Activated CD4-positive, alpha-beta T cell treated with anti-CD3 and anti-CD28 coated beads, Interleukin-2, amount 50 U/mL, for 48 hours (primary cell): ENCODE measurements at places on chromosomes 4 and X.

- DNase-seq: no peak
Measured at GRCh38 chr4:25927361-25928195, 13.6 kb downstream of the SMIM20 start.

GRCh38 chr4:17898553-17899055 is 87.8 kb downstream of the NCAPG start:
- no peak for DNase-seq

GRCh38 chrX:33725535-33726210 is 406.4 kb downstream of the FAM47A start:
- DNase-seq: no peak

GRCh38 chr4:124943938-124944337 is 231.4 kb upstream of the ANKRD50 start:
- no peak for DNase-seq

DNA sequence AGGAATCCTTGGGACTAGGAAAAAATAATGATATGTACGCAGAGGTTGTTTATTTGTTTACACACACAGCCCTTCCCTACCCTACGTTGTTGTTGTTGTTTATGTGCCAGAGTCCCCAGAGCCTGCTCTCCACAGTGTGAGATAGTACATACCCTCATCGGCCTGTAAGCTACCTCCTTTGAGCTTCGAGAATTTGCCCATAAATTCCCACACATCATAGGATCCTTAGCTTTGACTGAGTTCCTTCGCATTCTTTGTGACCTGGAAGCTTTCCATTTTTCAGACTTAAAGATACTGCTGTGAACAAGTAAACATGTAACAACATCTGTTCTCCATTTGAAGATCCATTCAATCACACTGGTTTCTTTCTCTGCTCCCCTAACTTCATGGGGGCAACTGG is 114.5 kb downstream of the IRF2 start:
- no peak for DNase-seq

GRCh38 chr4:92304606-92305005 is 840 bp downstream of the GRID2 start:
- no peak for DNase-seq

- DNase-seq: no peak
Measured at GRCh38 chr4:60913002-60913401, 287.1 kb upstream of the ADGRL3 start.

DNA sequence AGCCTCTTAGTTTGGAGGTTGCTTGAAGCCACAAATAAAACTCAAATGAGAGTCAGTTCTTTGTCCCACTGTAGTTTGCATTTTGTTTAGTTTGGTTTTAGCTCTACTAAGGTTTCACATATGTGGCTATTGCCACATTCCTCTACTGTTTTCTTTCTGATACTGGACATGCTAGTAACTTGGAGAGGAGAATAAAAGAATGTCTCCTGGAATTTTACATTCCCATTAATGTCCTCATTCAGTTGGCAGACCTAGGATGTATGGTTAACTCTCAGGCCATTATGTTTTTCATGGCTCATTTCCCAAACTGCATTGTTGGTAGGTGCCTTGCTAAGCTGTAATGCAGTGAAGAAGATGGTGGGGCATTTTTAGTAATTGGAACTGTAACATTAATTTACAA is 29.9 kb downstream of the UPRT start:
- no peak for DNase-seq

- DNase-seq: no peak
Measured at GRCh38 chr4:138275963-138276621, 33.9 kb upstream of the SLC7A11 start.

- no peak for DNase-seq
Measured at GRCh38 chrX:69138118-69138390, 27.2 kb downstream of the PJA1 start.

DNA sequence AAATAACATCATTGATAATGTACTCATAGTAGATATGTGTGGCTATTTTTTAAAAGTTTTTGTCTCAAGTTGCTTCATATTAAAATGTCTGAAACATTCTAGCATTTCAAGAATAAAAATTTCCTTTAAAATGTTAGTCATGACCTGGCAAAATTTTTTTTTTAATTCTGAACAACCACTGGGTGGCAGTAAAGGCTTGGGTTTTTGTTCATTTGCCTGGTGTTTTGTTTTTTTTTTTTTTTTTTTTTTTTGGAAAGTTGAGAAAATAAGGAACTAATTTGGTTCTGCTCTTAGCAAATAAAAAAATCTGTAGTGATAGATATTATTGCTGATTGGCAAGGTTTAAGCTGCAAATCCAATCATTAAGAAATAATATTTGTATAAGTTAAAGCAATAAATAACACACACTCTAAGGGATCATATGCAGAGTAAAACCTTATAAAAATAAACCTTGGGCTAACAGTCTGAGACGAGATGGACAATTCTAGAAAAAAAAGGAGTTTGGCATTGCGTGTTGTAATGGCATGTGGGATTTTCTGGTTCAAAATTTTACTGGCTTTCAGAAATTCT is 81.4 kb downstream of the CEP44 start:
- DNase-seq: no peak

- no peak for DNase-seq
Measured at GRCh38 chr4:90237751-90238530, 110.7 kb downstream of the CCSER1 start.

GRCh38 chr4:82583897-82584587 is 22.3 kb upstream of the TMEM150C start:
- no peak for DNase-seq

- DNase-seq: no peak
Measured at GRCh38 chr4:6568689-6569332, 6.2 kb upstream of the MAN2B2 start.

GRCh38 chr4:124155239-124155638 is 557.3 kb downstream of the ANKRD50 start:
- no peak for DNase-seq

- DNase-seq: no peak
Measured at GRCh38 chrX:47091149-47091775, 13.0 kb downstream of the RGN start.

- no peak for DNase-seq
Measured at GRCh38 chrX:131734621-131735020, 190.7 kb downstream of the OR13H1 start.

GRCh38 chr4:169117591-169118081 is 107.6 kb upstream of the CBR4 start:
- no peak for DNase-seq

DNA sequence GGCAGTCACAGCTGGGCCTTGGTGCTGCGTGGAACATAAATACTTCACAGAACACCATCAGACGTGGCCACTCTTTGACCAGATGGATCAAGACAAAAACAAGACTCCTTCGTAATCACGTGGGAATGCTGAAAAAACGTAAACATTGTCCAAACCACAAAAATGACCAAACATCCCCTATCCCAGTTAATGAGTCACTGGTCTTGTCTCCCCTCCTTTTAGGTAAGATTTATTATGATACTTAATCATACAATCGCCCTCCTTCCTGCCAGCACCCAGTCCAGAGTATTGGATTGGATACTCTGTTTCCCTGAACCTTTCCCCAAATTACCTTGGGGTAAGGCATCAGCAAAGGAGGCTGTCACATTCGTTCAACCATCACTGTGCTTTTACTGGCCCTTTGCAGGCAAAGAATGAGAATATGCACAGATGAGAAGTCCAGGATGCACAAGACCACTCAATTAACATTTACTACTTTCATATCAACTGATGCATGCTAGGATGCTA is 601 bp upstream of the TCEANC start:
- DNase-seq: no peak

DNA sequence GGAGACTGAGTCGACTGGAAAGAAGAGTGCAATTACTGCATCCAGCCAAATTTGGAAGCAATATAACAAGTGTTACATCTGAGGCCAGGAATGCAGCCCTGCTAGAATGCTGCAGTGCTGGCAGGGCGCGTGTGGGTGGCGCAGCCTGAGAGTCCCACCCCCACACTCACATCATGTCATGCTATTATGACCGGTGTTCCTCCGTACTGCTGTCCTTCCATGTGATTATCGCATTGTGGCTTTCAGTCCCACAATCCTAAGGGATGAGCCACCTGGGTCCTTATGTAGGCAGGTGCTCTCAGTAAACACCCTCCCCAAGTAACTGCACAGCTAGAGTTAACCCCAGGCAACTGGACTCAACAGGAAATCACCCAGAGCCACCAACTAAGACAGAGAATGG is 122.6 kb upstream of the CPEB2 start:
- DNase-seq: no peak

DNA sequence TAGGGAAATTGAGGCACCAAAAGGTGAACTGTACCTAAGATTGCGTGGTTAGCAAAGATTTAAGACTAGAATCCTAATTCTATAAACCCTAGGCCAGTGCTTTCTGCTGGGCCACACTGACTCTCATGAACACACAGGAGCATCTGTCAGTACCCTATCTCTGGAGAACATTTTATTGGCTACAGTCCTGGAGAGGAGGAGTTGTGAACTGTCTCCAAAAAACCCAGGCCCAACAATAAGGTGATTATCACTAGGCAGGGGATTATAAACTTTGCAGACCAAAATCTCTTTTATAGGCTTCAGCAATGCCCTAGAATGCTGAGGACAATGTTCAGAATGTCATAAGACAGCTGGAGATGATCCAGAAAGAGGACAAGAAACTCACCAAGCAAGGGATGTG is 24.1 kb downstream of the OPHN1 start:
- no peak for DNase-seq

GRCh38 chr4:53055274-53055673 is 193.2 kb downstream of the RASL11B start:
- DNase-seq: no peak

DNA sequence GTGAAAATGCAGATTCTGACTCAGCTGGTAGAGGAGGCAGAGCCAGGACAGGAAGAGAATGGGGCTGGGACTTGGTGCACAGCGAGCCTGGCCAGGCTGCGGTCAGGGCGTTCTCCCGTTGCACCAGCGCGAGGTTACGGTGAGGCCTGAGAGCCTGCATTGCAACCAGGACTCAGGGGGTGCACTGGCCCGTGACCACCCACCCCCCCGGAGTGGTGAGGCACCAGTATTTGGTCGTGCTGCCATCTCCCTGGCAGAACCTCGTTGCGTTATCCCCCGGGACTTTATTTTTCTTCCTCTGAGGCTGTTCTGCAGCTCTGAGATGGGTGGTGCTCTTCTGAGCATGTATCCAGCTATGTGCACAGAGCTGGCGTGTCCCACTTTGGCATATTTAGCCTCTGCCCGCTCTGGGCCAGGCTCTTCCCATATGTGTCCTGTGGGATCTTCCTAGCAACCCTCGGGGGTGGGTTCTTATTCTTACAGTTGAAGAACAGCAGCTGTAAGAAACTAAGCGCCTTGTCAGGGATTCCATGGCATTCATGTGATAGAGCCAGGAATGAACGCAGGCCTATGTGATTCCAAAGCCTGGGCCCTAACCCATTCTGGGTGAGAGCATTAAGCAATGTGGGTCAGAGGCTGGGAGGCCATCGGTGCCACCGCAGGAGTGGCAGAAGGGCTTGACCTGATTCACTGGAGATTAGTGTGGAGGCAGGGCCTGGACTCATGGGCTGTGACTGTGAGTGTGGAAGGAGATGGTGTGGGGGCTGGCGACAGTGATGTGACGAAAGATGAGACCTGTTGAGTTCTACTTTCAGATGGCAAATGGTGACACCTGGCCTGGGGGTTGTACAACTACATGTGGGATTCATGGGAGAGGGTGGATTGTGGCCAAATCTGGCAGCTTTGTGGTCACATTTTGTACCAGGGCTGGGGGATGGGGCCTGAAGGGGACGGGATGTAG is 3.1 kb downstream of the TADA2B start:
- DNase-seq: no peak

GRCh38 chr4:38014421-38014852 is 54.2 kb downstream of the PTTG2 start:
- no peak for DNase-seq

DNA sequence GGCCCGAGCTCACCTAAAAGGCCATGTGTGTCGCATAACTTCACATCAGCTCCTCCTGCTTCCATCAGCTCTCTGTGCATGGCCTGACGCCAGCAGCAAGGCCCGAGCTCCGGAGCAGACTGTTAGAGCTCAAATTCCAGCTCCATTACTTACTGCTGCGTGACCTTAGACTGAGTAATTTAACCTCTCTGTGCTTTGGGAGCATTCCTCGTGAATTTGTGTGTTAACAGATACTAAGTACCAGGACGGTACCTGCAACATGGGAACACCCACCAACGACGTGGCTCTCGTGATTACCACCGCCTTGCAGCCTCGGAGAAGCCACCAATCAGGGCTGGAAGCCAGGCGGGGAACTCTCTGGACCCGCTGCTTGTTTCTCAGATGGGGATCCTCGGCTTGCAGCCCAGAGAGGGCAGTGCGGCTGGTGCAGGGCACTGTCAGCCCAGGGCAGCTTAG is 12.9 kb downstream of the LETM1 start:
- no peak for DNase-seq

GRCh38 chrX:30577362-30577991 is at the start of gene TASL:
TASL (minus strand) TSS chrX:30577766; CDS start chrX:30560355, 17,411 bp downstream.
- DNase-seq: peak; percentile 13

DNA sequence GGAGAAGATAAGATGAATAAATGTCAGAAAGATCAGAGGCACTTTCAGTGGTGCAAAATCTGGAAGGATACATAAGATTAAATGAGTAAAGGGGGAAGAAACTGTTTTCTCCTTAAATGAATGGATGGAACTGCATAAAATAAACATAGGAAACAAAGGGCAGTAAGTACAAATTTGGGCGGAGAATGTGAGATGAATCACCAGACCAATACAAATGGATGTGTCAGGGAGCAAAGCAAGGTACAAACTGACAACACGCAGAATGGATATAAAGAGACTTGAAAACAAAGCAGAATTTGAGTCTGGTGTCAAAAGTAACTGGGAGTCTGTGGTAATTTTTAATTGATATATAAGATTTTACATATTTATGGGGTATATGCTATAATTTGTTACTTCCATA is 175.3 kb upstream of the PCDH18 start:
- DNase-seq: no peak

GRCh38 chr4:179751669-179752068 is 2309.4 kb upstream of the AGA start:
- DNase-seq: no peak

GRCh38 chr4:8400632-8401325 is 39.7 kb downstream of the ACOX3 start:
- no peak for DNase-seq

- DNase-seq: no peak
Measured at GRCh38 chrX:39140581-39140980, 339.3 kb downstream of the MID1IP1 start.

DNA sequence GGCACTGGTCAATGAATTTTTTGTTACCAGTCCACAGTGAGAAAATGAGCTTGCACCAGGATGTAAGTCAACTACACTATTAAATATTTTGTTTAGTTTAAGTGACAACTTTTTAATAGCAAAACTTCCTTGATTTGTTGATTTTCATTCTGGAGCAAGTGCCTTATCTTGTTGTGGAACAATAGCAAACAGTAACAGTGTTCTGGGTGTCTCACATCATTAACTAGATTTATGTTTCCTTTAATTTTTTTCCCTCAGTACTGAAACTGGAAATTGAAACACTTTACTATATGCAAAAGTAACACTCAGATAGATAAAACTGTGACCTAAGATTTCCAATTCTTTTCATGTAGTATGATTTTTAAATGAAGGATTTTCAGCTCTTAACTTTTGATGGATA is 80.1 kb downstream of the GALNT7 start:
- no peak for DNase-seq
